NCI-H1694 treated with DMSO at 0.1 percent for 48 hours (cell line): ENCODE measurements at places on chromosomes 13 and 19.

GRCh38 chr13:110329798-110330461, 22.8 kb downstream of the COL4A2 start:
- no peak for DNase-seq

- no peak for DNase-seq
These were observed 233.9 kb downstream of the LMO7 start for GRCh38 chr13:75869981-75870380.

DNA sequence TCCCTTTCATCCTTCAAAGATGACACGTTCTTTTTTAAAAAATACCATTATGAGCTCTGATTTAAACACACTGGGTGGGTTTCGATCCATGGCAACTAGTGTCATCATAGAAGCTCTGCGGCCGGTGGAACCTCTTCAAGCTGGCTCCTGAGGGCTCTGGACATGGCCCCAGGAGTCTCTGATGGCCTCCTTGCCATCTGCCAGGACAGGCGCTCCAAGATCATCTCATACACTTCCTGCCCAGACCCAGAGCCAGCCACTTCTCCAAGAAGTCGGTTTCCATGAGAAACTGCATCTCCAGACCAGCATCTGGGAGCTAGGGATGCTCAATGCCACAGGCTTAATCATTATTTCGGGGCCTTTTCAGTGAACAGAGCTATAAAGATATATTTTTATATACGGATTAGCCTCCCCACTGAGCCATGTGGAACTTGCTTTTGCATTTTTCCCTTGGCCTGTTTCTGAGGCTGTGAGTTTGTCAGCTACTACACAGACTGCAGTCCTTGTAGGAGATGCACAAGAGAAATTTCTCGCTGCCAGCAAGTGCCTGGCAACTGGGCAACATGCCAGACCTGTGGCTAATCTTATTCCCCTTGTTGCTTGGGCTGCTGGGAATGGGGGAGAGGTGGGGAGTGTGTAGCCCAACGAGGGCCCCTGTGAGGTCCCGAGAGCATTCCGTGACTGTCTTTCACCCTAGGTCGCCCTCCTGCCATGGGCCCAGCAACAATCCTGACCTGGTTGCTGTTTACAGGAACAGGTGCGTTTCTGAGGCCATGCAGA, 15.9 kb downstream of the SUGP1 start:
- DNase-seq: no peak

GRCh38 chr19:41705393-41706174, 2.8 kb upstream of the CEACAM5 start:
- DNase-seq: no peak

- no peak for DNase-seq
These were observed 1099.1 kb upstream of the ATXN8OS start for GRCh38 chr13:69008499-69008898.

DNA sequence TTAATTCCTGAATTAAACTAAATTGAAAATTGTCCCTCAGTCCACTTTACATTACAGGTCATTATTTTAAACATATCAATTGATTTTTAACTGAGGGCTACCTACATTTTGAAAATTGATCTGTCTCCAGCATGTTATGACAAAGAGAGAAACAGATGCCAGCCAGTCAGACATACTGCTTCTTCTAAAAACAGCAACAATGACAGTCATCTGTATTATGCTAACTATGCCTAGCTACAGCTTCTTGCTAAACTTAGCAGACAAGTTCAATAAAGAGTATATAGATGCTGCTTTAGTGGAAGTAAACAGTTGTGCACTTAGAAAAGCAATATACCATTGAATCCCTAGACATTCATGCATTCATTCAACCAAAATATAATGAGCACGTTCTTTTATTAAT, 48.6 kb upstream of the EEF1AKMT1 start:
- peak; percentile 0 for DNase-seq

DNA sequence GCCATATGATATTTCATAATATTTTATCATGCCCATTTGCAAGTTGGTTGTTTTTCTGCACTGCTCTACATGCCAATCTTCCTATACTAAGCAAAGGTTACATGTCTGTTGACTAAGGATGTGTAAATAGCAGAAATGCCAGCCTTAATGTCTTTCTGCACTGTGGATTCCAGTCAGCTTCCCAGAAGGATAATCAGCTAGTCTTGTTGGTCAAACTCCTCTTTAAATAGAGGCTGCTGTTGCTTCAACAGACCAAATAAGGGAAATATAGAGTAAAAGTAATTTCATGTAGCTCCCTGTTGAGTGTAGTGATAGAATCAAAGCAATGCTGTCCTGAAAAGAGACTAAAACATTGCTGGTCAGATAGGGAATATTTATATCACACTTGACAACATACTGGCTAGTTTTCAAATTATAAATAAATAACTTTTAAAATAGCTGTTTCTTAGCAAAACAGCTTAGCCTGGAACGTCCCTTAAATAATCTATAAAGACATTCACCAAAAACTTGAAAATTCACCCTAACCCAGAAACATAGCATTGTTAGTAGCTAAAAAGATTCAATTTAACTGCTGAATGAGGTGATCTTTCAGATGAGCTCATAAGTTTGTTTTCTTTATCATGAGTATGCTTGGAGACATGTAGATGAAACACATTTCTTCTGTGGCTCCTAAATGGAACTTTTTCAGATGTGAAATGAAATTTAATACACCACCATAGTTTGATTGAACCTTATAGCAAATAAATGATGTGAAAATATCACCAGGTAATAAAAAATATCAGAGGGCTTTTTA, 56.6 kb downstream of the FRY start:
- DNase-seq: no peak

DNA sequence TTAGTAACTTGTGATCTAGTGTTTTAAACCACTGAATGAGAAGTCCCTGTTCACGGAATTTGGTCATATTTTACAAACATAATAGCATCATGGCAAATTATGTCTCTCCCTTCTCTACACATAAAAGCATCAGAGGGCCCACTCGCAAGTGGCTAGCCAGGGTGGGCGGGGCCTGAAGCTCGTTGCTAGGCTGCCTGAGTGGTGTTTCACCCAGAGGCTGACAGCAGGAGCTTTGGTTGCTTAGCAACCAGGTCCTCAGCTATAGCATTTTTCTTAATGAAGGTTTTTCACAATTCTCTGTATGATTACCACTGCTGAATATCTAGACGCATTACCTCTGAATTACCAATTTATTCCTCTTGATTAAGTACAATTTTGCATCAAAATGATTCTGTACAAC, 126.5 kb downstream of the NALCN start:
- peak; percentile 11 for DNase-seq

DNA sequence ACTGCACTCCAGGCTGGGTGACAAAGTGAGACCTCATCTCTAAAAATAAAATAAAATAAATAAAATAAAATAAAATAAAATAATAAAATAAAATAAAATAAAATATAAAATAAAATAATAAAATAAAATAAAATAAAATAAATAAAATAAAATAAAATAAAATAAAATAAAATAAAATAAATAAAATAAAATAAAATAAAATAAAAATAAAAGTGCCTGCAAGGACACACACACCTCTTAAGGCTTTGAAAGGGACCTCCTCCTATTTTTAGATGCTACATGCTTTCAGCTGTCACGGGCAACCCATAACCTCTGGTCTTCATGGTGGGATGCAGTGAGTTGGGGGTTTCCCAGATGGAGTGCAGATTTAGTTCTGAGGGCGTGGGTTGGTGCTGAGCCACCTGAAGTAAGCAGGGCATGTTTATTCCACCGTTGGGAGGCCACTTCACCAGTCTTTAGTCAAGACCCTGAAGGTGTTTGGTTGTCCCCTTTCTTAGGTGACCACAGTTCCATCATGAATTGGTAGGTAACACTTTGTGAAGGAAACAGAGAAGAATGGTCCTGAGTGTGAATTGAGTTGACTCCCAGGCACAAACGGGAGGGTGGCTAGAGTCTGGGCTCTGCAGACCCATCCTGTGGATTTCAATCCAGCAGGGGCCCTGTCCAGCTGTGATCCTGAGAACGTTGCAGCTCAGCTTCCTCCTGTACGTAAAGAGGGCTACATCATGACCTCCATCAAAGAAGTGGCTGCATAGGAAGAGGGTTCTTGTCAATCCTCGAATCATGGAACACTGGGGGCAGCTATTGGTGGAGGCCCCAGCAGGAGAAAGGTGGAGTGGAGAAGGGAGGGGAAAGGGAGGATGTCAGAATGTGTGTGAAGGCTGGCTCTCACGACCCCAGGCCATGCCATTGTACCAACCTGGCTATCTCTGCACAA, 234.2 kb downstream of the ZNF536 start:
- DNase-seq: no peak

- no peak for DNase-seq
These were observed 11.9 kb upstream of the ZNF57 start for GRCh38 chr19:2888731-2889224.

DNA sequence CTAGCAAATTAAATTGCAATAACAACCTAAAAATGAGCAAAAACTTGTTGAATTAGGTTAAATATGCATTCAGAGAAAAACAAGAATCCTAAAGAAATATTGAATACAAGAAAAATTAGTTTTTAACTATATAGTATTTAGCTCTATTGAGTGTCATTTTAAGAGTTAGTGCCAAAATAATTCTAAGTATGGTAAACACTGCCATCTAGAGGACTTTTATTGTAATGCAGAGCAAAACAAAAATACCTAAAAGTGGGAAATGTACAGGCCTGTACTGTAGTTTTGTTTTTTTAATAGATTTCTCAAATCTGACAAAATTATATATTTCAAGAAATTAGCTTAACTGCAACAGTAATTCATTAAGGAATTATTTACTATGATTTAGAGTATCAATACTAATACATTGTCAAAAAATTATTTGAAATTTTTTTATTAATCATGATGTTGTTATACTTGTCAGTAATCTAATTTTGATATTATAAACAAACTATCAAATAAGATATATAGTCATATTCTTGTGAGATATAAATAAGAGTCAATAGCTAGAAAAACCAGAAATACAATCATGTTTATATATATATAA, 8.2 kb upstream of the PCDH9 start:
- DNase-seq: peak; percentile 65

- DNase-seq: peak; percentile 82
These were observed 262.1 kb downstream of the PCDH9 start for GRCh38 chr13:66967811-66968597.

DNA sequence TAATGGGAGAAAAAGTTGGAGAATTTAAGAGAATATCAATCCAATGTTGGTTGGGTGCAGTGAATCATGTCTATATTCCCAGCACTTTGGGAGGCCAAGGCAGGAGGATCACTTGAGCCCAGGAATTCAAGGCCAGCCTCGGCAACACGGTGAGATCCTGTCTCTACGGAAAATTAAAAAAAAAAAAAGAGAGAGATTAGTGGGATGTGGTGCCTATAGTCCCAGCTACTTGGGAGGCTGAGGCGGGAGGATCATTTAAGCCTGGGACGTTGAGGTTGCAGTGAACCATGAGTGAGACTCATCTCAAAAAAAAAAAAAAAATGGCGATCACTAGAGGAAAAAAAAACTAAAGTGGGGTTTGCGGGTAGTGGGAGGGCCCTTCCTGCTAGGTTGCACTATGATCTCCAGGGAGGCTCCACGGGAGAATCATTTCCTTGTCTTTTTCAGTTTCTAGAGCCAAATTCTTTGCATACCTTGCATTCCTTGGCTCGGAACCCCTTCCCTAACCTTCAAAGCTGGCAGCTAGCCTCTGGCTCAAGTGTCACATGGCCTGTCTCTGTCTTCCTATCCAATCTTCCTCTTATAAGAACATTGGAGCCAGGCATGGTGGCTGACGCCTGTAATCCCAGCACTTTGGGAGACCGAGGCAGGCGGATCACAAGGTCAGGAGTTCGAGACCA, 5.8 kb upstream of the ERCC2 start:
- DNase-seq: no peak

DNA sequence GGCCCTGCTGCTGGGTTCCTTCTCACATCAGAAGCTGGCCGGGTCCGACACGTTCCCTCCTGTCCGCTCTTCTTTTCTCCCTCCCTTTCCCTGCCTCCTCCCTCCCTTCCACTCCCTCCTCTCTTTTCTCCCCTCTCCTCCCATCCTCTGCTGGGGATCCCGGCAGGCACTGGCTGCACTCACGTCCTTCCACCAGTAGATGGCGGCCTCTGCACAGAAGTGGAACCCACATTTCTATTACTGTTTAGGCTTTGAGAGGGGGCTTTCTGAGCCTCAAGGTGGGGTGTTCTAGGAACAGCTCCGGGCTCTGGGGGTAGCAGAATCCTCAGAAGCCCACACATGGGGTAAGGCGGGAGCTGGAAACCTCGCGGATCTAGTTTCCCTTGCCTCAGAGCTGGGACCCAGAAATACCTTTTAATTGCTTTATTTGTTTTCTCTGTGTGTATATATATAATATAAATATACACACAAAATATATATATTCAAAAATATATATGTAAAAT, 294.2 kb downstream of the ZNF536 start:
- DNase-seq: no peak

DNA sequence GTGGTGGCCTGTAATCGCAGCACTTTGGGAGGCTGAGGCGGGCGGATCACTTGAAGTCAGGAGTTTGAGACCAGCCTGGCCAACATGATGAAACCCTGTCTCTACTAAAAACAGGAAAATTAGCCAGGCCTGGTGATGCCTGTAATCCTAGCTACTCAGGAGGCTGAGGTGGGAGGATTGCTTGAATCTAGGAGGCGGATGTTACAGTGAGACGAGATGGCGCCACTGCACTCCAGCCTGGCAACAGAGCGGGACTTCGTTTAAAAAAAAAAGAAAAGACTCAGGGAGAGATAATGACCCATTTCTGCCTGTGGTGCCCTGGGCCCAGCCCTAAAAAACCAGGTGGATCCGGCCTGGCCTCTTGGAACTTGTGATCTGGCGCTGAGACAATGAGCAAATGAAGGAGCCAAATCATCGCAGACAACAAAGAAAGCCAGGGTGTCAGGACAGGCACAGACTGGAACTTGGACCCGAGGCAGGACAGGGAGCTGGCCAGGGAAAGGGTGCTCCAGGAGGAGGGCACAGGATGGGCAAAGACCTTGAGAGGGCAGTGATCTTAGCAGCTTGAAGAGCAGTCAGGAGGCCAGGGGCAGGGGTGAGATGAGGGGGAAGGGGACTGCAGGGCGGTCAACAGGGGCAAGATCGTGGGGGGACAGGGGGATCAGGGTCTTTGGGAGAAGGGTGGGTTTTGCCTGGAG, 962 bp upstream of the JAK3 start:
- no peak for DNase-seq

DNA sequence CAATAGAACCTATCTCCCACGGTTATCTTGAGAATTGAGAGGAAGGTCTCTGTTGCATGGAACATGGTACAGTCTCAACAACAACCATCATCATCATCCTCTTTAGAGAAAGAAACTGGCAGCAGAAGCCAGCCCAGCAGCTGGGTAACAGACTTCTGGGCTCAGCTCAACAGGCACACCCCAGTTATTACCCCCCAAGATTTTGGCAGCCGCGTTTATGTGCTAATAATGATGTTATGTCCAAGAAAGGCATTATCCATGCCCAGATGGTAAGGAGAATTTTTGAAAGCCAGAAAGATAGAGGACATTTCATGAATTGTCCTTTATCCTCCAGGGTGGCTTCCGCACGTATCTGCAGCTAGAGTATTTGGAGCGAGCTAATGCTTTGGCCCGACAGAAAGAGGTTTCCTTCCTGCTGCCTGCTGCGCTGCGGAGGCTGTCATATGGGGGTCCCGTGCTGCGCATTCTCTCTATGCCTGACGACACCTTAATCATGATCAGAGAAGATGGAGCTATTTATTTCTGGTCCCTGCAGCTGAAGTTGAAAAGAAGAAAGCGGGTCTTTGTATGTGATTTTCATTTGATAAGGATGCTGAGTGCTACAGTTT, 89.9 kb downstream of the TEX26 start:
- no peak for DNase-seq
